ENCODE measurements at places on chromosomes 12 and 14. TPM values are rescaled to one million over a fixed set of nuclear protein-coding genes. Genes with fewer than 3 reads are reported as not detected.

SPRYD4 gene
- total RNA-seq = 1.4 TPM

TAS2R9 gene
- total RNA-seq = not detected

PLEKHG7 gene
- under 0.01 TPM for total RNA-seq

GRCh38 chr12:128399253-128399652 is 132.3 kb downstream of the TMEM132C start:
- DNase-seq = no peak

DNA sequence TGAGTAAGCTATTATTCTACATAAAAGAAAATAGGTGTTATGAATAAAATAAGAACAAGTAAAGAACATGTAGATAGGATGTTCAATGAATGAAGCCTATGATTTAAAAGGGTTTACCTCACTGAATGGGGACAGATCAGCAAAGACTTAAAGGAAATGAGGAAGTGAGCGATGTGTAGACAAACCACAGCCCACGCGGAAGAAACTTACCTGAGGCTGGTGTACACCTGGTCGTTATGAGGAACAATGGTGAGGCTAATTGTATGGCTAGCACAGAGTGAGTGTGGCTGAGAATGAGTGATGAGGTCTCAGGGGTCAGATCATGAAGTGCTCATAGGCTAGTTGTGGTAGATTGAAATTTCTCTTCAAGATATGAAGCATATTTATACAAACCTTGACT is 221.7 kb downstream of the ALG10B start:
- DNase-seq = no peak

- peak; percentile 26 for DNase-seq
Observed at GRCh38 chr14:77186911-77187648, 5.5 kb downstream of the TMEM63C start.

GRCh38 chr14:44586910-44587309 is 79.8 kb upstream of the FSCB start:
- no peak for DNase-seq

DNA sequence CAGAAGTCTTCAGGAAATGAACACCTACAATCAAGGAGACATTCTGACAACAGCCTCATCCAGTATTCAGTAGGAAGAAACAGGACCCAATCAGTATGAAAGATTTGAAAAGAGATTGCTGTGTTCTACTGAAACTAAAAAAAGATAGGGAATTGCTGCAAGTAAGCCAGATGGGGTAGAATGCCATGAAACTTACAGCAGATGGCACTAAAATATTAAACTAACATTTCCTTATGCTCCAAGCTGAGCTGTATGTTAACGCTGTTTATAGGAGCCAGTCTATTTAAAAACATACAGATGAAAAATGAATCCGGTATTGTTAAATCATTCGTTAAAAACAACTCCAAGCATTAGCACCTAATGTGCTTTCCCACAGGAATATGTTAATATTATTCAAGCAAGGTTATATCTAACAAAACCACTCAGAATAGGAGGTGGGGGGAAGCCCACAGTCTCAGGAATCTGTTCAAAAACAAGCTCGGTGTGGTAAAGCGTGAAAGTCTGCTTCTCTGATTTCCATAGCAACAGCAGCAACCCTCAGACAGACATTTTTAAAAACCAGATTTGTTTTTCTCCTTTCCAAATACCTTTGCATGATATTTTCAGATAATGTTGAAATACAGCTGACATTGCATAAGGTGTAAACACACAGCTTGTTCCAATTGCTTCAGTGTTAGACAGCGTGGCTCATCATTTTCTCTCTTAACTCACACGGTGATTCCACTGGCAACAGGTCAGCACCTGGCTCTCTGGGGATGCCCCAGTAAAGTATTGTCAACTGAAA is 131.4 kb upstream of the CCDC175 start:
- DNase-seq = no peak

GRCh38 chr12:60394665-60395064 is 798.8 kb downstream of the SLC16A7 start:
- peak; percentile 85 for DNase-seq

GRCh38 chr12:537772-538171 is 78.0 kb downstream of the B4GALNT3 start:
- DNase-seq = no peak

GRCh38 chr14:96579855-96580254 is 77.7 kb downstream of the PAPOLA start:
- no peak for DNase-seq

Data from IMR-90 (cell line).